ENCODE measurements at places on chromosomes 1 and 21. TPM values are rescaled to one million over a fixed set of nuclear protein-coding genes. Genes with fewer than 3 reads are reported as not detected.
A peak's percentile ranks its signal among the peaks of the same experiment; 100 is the strongest.

DNA sequence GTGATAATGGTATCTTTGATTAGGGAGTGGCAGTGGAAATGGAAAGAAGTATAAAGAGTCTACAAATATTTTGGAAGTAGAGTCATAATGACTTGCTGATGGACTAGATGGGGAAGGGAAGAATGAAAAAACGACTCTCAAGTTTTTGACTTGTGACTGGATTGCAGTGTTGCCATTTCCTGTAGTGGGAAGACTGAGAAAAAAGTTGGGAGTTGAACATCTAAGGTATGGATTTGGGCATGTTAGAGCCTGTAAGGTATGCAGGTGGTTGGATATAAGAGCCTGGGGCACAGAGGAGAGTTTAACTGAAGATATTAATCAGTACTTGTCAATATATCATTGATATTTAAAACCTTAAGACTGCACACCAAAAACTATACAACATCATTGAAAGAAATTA is 19.4 kb downstream of the DNM3 start:
- DNase-seq, result no peak
- no peaks in the 10 kb centered on the region for H3K36me3 ChIP-seq
- no peaks in the 10 kb centered on the region for H3K27me3 ChIP-seq
- no peak overlapping the region for H3K4me3 ChIP-seq
- no peak overlapping the region for H3K27ac ChIP-seq

DNA sequence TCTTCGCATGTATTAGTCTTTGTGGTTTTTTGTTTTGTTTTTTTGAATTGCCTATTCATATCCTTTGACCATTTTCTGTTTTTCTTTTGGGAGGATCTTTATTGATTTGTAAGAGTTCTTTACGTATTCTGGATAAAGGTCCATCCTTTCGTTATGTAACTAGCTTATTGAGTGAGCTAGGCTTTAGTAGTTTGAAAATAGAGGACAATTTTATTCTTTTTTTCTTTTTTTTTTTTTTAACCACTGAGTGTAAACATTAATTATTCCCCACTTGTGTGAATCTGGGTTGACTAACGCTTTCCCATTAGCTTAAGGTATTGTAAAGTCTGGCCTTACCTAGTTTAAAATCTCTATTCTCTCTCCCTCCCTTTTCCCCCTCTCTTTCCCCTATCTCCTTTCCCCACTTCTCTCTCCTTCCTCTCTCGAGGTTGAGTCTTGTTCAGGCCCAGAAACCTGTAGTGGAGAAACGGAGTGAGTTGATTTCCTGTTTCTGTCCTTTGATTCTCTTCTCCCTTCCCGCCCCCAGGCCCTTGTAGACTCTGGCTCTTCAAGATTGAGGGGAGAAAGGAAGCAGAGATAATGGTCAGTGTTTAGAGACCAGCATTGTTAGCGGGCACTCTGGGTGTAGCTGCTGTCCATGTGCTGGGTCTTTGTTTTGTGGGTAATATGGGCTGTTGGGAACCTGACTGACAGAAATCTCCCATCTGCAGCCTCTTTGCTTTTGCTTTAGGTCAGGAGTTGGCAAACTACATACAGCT is 1.5 kb downstream of the MORC3 start:
- no peak for DNase-seq
- peaks cover 41% of the 10 kb centered on the region for H3K4me1 ChIP-seq
- H3K36me3 ChIP-seq, result peaks cover 7% of the 10 kb centered on the region

DNA sequence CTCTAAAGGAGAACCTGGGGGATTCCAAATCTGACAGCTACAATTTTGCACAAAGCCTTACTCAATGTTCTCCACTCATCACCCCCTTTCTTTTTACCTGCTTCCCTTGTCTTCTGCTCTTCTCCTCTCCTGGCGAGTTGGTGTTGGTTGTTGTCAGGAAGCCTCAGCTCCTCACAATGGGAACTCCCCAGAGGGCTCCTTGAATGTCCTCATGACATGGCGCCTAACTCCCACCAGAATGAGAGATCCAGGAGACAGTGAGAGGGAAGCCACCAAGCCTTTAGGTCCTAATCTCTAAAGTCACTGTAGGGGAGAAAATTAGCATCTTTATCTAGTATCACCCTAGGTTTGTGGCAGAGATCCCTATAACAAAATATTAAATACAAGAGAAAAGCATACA is 87.8 kb downstream of the SLC16A1 start:
- no peak overlapping the region for H3K4me3 ChIP-seq
- no peak for DNase-seq
- H3K4me1 ChIP-seq, result no peaks in the 10 kb centered on the region
- no peaks in the 10 kb centered on the region for H3K36me3 ChIP-seq
- H3K27me3 ChIP-seq, result no peaks in the 10 kb centered on the region

DNA sequence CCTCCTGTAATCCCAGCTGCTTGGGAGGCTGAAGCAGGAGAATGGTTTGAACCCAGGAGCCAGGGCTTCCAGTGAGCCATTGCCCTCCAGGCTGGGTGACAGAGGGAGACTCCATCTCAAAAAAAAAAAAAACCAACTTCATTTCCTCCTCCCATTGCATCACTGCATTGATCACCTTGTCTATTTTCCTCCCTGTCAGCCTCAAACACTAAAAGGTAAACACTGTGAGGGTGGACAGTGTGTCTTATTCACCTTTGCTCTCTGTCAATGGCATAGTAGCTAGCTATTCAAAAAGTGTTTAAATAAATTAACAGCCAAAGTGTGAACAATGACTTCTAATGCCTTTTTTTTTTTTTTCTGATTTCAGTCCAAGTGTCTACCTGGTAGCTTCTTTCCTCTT is 13.4 kb upstream of the DESI2 start:
- no peak for DNase-seq
- no peaks in the 10 kb centered on the region for H3K4me1 ChIP-seq
- H3K27ac ChIP-seq, result no peak overlapping the region
- H3K36me3 ChIP-seq, result no peaks in the 10 kb centered on the region

GRCh38 chr1:165633614-165634013 is 2.6 kb downstream of the MGST3 start:
- no peak for DNase-seq
- peak overlapping the region; percentile 95 for H3K4me3 ChIP-seq
- peaks cover 20% of the 10 kb centered on the region for H3K36me3 ChIP-seq
- H3K27me3 ChIP-seq, result no peaks in the 10 kb centered on the region

- no peak overlapping the region for H3K27ac ChIP-seq
- DNase-seq, result no peak
- H3K36me3 ChIP-seq, result no peaks in the 10 kb centered on the region
- no peak overlapping the region for H3K4me3 ChIP-seq
- no peaks in the 10 kb centered on the region for H3K4me1 ChIP-seq
Measured at GRCh38 chr1:153345187-153346076, 3.2 kb downstream of the PGLYRP4 start.

DNA sequence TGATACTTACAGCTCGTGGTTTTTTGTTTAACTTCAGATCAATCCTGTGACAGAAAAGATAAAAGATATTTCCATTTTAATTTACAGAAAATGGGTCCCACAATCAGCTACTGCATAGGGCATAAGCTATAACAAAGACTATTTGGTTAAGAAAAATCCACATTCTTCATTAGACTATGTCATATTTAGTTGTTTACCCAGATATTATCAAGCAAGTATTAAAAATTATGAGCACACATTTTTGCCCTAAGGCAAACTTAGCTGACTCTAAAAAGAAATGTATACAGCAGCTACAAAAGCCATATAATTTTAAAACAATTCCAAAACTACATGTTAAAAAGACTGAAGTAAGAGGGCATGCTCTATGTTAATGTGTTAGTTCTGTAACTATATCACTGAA is 18.7 kb downstream of the MEAF6 start:
- H3K36me3 ChIP-seq, result no peaks in the 10 kb centered on the region
- no peak overlapping the region for H3K27ac ChIP-seq
- no peak overlapping the region for H3K4me3 ChIP-seq

- H3K27ac ChIP-seq, result no peak overlapping the region
- DNase-seq, result no peak
- H3K4me3 ChIP-seq, result no peak overlapping the region
- no peaks in the 10 kb centered on the region for H3K27me3 ChIP-seq
- H3K4me1 ChIP-seq, result peaks cover 4% of the 10 kb centered on the region
- peaks cover 54% of the 10 kb centered on the region for H3K36me3 ChIP-seq
Measured at GRCh38 chr1:26856181-26856580, 6.8 kb upstream of the SFN start.

DNA sequence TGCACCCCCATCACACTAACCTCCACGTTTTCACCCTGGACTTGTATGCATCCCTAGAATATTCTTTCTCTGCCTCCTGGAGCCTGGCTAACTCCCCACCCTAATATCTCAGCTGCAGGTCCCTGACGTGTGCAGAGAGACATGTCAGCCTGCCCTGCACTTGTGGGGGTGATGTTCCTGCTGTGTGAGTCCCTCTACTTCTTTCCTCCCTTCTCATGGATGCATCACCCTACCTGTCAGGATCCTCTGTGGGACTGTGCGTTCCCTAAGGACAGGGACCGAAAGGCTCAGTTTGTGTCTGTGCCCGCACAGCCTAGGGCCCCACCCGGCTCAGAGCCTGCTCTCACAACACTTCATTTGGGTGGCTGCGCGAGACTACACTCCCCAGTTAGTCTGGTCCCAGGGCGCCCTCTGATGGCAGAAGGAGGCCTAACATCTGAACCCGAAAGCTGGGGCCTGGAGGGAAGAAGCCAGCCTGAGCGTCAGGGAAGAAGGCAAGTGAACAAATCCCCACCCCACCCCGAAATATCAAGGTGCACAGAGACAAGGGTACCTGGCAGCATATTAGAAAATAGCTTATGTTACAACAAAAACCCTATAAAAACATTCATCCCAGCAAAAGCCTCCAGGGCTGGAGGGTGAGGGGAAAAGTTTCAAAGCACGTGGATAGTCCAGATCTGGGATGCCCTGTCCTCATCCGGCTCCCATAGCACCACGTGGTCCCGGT is 3.7 kb downstream of the CD52 start:
- H3K27ac ChIP-seq, result no peak overlapping the region
- H3K4me1 ChIP-seq, result peaks cover 4% of the 10 kb centered on the region
- H3K4me3 ChIP-seq, result no peak overlapping the region
- H3K36me3 ChIP-seq, result no peaks in the 10 kb centered on the region

- H3K36me3 ChIP-seq, result no peaks in the 10 kb centered on the region
- H3K27me3 ChIP-seq, result no peaks in the 10 kb centered on the region
- no peak overlapping the region for H3K27ac ChIP-seq
Measured at GRCh38 chr1:177351361-177352108, 180.8 kb downstream of the BRINP2 start.

FHAD1 gene
- total RNA-seq, result not detected

GPR52 gene
- total RNA-seq, result 0.28 TPM

S100A7 gene
- total RNA-seq, result not detected

SMIM1 gene
- total RNA-seq, result 1.3 TPM

CRP gene
- total RNA-seq, result not detected

PLEKHA6 gene
- total RNA-seq, result 1.5 TPM

VSIG8 gene
- total RNA-seq, result not detected

AMPD1 gene
- 289 TPM for total RNA-seq

ESPN gene
- not detected for total RNA-seq

DNAJC6 gene
- 0.86 TPM for total RNA-seq
